Myometrial cell (primary cell): ENCODE measurements at places on chromosomes 2 and 18. TPM values are rescaled to one million over a fixed set of nuclear protein-coding genes. Genes with fewer than 3 reads are reported as not detected.

GMCL1 gene
- total RNA-seq = 10.6 and 11.0 TPM in 2 replicates

LIMS3 gene
- total RNA-seq = 1.6 and 10.1 TPM in 2 replicates

HMSD gene
- 0.86 and 0.89 TPM in 2 replicates for total RNA-seq

PSMA8 gene
- total RNA-seq = not detected in 2 replicates

ADD2 gene
- not detected in 2 replicates for total RNA-seq

GYPC gene
- 71.8 and 93.1 TPM in 2 replicates for total RNA-seq

L3MBTL4 gene
- total RNA-seq = not detected in 2 replicates

FAM228A gene
- under 0.01 TPM in 1 of 2 replicates, not detected in the other for total RNA-seq

FEV gene
- total RNA-seq = not detected in 2 replicates

HOXD12 gene
- not detected in 2 replicates for total RNA-seq

SULT6B1 gene
- total RNA-seq = not detected in 2 replicates

SCN7A gene
- not detected in 2 replicates for total RNA-seq

HAUS1 gene
- total RNA-seq = 47.1 and 115 TPM in 2 replicates

C1QL2 gene
- not detected in 2 replicates for total RNA-seq

KIF1A gene
- 0.29 TPM in 1 of 2 replicates, not detected in the other for total RNA-seq

SGPP2 gene
- total RNA-seq = not detected in 2 replicates

TLX2 gene
- not detected in 2 replicates for total RNA-seq
